Type B pancreatic cell (in vitro differentiated cells): ENCODE measurements at places on chromosomes 2 and 18.

- no peak for DNase-seq
Observed at GRCh38 chr18:8186413-8186812, 422.8 kb upstream of the RAB12 start.

DNA sequence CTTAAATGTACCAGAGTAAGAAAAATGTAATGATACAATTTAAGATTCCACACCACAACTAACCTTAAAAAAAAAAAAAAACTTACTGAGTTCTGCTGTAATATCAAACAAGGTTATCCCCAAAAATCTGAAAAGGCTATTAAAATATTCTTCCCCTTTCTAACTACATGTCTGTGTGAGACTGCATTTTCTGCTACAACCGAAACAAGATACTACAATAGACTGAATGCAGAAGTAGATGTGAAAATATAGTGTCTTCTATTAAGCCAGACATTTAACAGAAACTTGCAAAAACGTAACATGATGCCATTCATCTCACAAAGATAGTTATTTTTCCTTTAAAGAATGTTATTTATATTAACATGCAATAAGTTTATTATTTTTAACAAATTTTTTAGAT lies 16.2 kb downstream of the SS18 start:
- DNase-seq = no peak

GRCh38 chr18:73254564-73254963 lies 386.8 kb upstream of the NETO1 start:
- DNase-seq = no peak

- DNase-seq = no peak
Observed at GRCh38 chr18:48345596-48345995, 63.6 kb downstream of the ZBTB7C start.

- DNase-seq = no peak
Observed at GRCh38 chr18:21803495-21803894, 62.9 kb downstream of the MIB1 start.

- DNase-seq = peak; percentile 50
Observed at GRCh38 chr18:23871410-23871809, 143.1 kb upstream of the TTC39C start.

- DNase-seq = no peak
Observed at GRCh38 chr2:10161206-10161931, 38.8 kb downstream of the RRM2 start.

DNA sequence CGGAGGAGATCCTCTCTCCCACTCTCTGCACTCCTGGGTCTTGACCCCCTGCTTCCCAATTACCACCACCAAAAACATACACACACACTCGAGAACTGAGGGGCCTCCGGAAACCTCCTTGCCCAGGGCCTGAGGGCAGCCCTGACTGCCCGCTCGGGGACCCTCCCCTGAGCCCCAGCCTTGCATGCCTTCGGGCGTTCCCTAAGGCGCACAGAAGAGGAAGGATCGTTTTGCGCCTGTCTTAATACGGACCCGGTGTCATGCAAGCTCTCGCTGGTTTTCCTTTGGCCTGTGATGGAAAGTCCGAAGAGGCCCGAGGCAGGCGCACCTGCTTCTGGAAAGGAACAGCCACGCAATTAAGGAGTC lies 19.8 kb downstream of the POU3F3 start:
- no peak for DNase-seq

DNA sequence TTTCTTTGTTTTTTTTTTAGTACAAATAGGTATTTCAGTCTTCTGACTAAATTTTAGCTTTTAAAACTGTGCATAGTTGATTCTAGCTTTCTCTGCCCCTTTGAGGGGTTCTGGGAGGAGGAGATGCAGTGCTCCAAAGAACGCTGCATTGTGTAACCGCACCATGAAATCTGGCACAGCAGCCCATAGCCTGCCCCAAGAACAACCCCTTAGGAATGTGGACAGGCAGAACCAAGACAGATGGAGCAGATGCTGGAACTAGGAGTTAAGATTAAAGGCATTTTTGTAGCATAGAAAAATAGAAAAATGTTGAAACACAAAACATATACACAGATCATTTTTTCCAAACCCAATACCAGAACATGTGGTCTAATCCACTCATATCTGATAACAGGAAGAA lies 187.5 kb downstream of the SCG2 start:
- no peak for DNase-seq

DNA sequence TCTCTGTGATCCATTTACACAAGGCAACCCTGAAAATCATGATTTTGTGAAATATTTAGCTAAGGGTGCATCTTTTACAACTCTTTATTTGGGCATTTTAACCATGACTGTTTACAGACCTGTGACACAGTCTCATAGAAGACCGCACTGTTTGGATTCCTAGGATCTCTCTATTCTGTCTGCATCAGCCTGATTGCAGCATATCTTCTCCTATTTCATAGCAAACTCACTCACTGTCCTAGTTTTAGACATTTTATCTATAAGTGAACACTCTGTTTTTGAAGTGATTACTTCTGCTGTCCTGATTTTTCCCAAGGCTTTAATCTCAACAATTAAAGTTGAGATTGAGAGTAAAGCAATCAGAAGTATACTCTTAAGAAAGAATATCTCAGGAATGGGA lies 56.2 kb downstream of the CAVIN2 start:
- DNase-seq = no peak

- DNase-seq = no peak
Observed at GRCh38 chr2:44956843-44957242, 15.3 kb downstream of the SIX3 start.

GRCh38 chr2:224909885-224910573 lies 132.2 kb downstream of the DOCK10 start:
- DNase-seq = no peak

DNA sequence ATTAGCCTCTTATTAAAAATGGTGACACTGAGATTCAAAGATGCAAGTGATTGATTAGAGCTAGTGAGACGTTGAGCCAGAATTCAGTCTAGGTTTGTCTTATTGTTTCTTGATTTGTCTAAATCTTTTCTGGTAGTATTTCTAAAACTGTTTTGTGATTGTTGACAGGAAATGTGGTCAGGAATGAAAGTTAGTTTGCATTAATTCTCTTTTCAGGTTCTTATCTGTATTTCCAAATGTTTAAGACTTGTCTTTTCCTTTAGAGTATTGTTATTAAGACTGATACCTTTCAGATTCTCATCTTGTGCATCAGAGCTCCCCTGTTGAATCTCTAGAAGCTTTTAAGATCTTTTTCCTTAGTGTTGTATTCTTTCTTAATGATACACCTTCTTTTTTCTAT lies 89.3 kb downstream of the MBD5 start:
- no peak for DNase-seq

DNA sequence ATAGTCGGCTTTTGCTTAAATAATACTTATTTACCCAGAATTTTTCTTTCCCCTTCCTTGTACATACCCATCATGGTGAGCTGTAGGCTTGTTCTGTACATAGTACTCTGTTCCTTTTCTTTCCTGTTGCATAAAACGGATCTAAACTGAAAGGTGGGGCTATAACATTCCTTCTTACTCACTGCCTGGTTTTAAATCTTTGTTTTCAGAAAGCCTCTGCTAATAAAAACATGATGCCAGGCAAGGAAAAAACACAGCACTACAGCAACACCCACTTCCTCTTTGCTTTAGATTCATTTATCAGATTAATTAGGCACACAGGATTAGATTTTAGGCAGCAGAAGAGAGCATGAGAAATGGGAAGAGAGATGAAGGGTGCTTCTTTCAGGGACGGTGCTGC lies 19.6 kb upstream of the STON1 start:
- DNase-seq = no peak

GRCh38 chr18:5601188-5601624 lies 57.4 kb upstream of the EPB41L3 start:
- DNase-seq = no peak

GRCh38 chr18:34084635-34085034 lies 140.1 kb downstream of the NOL4 start:
- no peak for DNase-seq
